ENCODE measurements at places on chromosomes 3 and 15. TPM values are rescaled to one million over a fixed set of nuclear protein-coding genes. Genes with fewer than 3 reads are reported as not detected.

The BFSP2 gene
- total RNA-seq, result not detected

The MED12L gene
- 0.23 TPM for total RNA-seq

- no peak overlapping the region for H3K4me3 ChIP-seq
- peaks cover 5% of the 10 kb centered on the region for H3K27me3 ChIP-seq
- peaks cover 12% of the 10 kb centered on the region for H3K4me1 ChIP-seq
- DNase-seq, result no peak
Measured at GRCh38 chr15:56367156-56367555, 1.9 kb downstream of the TEX9 start.

The GP5 gene
- not detected for total RNA-seq

DNA sequence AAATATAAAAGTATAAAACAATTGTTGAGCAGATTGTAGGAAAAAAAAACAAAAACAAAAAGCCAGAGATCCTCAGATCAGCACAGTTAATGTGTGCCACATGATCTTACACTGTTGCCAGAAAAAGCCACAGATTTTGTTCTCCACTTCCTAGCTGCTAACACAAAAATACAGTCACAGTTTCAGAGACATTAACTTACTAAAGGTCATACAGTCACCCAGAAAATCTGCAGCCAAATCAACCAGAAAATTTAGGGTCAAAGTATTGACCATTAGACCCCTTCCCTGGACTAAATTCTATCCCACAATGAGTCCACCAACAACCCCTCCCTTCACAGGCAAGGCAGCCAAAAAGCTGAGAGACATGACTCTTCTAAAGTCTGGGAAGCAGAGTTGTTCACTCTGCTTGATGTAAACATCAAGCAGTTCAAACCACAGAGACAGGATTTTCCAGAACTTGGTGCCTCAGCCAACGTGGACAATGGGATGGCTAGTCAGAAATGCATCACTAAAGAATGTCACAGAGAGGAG, 59.1 kb downstream of the SST start:
- no peak overlapping the region for H3K4me3 ChIP-seq
- no peak overlapping the region for H3K27ac ChIP-seq
- no peaks in the 10 kb centered on the region for H3K4me1 ChIP-seq
- no peaks in the 10 kb centered on the region for H3K36me3 ChIP-seq

GRCh38 chr3:142007710-142008399, 131.4 kb downstream of the ATP1B3 start:
- H3K4me3 ChIP-seq, result no peak overlapping the region
- no peak overlapping the region for H3K27ac ChIP-seq
- no peak for DNase-seq

- no peaks in the 10 kb centered on the region for H3K27me3 ChIP-seq
- no peak overlapping the region for H3K4me3 ChIP-seq
- H3K4me1 ChIP-seq, result no peaks in the 10 kb centered on the region
- no peak overlapping the region for H3K27ac ChIP-seq
- no peak for DNase-seq
Measured at GRCh38 chr15:73538123-73538522, 95.1 kb downstream of the NPTN start.

- DNase-seq, result no peak
- no peak overlapping the region for H3K4me3 ChIP-seq
- no peaks in the 10 kb centered on the region for H3K27me3 ChIP-seq
- peaks cover 18% of the 10 kb centered on the region for H3K36me3 ChIP-seq
- H3K4me1 ChIP-seq, result no peaks in the 10 kb centered on the region
- no peak overlapping the region for H3K27ac ChIP-seq
Measured at GRCh38 chr3:179580992-179581391, 18.3 kb downstream of the ACTL6A start.

The ZWILCH gene
- total RNA-seq, result 29.8 TPM

The LDHAL6B gene
- not detected for total RNA-seq

The SLC9A9 gene
- total RNA-seq, result 1.3 TPM

- no peaks in the 10 kb centered on the region for H3K27me3 ChIP-seq
- no peaks in the 10 kb centered on the region for H3K36me3 ChIP-seq
- H3K4me1 ChIP-seq, result no peaks in the 10 kb centered on the region
- DNase-seq, result no peak
- H3K27ac ChIP-seq, result no peak overlapping the region
Measured at GRCh38 chr15:85568261-85568808, 187.9 kb downstream of the AKAP13 start.

- peaks cover 5% of the 10 kb centered on the region for H3K27me3 ChIP-seq
- no peak overlapping the region for H3K27ac ChIP-seq
- H3K36me3 ChIP-seq, result no peaks in the 10 kb centered on the region
- no peak for DNase-seq
- H3K4me1 ChIP-seq, result no peaks in the 10 kb centered on the region
- no peak overlapping the region for H3K4me3 ChIP-seq
Measured at GRCh38 chr3:169822540-169822939, 9.8 kb upstream of the LRRC34 start.

The SLCO2A1 gene
- 1.4 TPM for total RNA-seq

DNA sequence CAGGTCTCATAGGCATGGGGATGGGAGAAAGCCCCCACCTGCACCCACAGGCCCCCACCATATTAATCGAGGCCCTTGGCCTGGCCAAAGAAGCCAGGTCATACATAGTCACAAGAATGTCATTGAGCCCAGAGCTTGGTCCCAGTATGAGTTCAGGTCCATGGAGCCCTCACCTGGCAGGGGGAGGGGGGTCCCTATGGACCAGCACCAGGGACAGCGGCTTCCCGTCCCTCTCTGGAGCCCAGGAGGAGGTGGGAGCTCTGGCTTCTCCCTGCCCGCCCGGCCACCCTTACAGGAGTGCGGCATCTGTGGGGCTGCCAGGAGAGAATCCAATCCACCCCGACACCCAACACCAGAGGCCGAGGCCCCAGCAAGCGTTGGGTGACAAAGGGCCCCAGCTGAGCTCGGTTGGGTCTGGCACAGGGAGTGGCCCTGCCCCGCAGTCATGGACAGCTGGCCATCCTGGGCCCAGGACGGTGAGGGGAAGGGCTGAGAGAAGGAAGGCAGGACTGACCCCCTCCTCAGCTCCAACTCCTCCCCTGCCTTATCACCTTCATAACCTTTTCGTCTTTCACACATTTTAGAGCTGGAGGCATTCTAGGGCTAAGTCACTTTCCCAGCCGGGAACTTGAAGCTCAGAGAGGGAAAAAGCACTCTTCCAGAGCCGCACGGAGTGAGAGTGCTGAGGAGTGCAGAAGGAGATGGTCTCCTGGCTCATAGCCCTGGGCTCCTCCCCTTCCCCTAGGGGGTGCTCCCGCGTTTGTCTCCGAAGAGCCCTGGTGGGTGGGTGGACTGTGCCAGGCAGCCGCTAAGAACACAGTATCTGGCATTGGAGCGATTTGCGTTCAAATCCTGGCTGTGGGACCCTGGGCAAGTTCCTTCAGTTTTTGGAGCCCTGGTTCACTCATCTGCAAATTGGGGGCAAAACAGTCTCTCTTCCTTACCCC, 54.6 kb downstream of the ATP2B2 start:
- H3K27me3 ChIP-seq, result no peaks in the 10 kb centered on the region
- DNase-seq, result no peak
- no peaks in the 10 kb centered on the region for H3K4me1 ChIP-seq
- H3K36me3 ChIP-seq, result no peaks in the 10 kb centered on the region
- no peak overlapping the region for H3K4me3 ChIP-seq

The ARRDC4 gene
- 0.97 TPM for total RNA-seq

GRCh38 chr3:140053794-140054193, 118.8 kb downstream of the CLSTN2 start:
- no peaks in the 10 kb centered on the region for H3K36me3 ChIP-seq
- no peak for DNase-seq
- no peak overlapping the region for H3K27ac ChIP-seq
- no peaks in the 10 kb centered on the region for H3K4me1 ChIP-seq
- H3K4me3 ChIP-seq, result no peak overlapping the region

- peaks cover 46% of the 10 kb centered on the region for H3K4me1 ChIP-seq
- no peaks in the 10 kb centered on the region for H3K36me3 ChIP-seq
- DNase-seq, result no peak
- H3K27ac ChIP-seq, result peak overlapping the region; percentile 98
- H3K4me3 ChIP-seq, result no peak overlapping the region
Measured at GRCh38 chr3:177361081-177361938, 164.0 kb upstream of the TBL1XR1 start.

GRCh38 chr3:135348690-135349089, 553.6 kb downstream of the EPHB1 start:
- no peaks in the 10 kb centered on the region for H3K4me1 ChIP-seq
- H3K4me3 ChIP-seq, result no peak overlapping the region
- no peak overlapping the region for H3K27ac ChIP-seq

The ACKR2 gene
- total RNA-seq, result not detected

DNA sequence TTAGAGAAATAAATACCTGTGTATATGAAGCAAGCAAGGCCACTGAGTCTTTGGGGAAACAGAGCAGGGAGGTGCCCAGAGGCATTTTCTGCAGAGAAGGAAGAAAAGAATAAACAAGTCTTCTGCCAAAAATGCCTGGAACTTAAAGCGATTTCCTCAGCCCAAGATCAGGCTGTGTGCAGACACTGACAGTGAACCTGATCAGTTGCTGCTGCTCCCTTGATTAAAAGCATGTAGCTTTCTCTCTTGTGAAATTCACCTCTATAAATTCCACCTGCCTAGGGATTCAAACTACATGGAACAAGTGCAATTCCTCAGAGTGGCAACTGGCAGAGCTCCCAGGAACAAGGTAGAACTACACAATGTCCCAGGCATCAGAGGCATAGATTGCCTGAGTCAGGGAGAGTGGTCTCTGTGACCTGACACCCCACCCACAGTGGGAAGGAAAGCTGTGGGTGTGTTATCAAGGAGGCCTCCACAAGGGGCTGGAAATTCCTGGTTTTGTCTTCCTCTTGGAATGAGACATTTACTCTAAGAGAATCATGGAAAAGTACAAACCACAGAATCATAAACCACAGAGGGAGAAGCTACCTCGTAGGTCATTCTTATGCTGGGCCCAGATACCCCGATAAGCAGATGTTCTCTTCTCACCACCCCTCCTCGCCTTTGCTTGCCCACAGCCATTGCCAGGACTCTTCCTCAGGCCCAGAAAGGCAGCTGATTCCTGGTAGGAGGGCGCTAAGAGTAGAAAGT, 1.8 kb upstream of the ZBTB38 start:
- no peaks in the 10 kb centered on the region for H3K36me3 ChIP-seq
- peak; percentile 80 for DNase-seq
- peak overlapping the region; percentile 96 for H3K27ac ChIP-seq
- no peaks in the 10 kb centered on the region for H3K27me3 ChIP-seq
- H3K4me1 ChIP-seq, result peaks cover 53% of the 10 kb centered on the region

The SH2D7 gene
- not detected for total RNA-seq

GRCh38 chr3:183701744-183702143, 4.1 kb downstream of the YEATS2 start:
- H3K4me1 ChIP-seq, result peaks cover 15% of the 10 kb centered on the region
- no peaks in the 10 kb centered on the region for H3K27me3 ChIP-seq
- no peak for DNase-seq
- H3K36me3 ChIP-seq, result peaks cover 4% of the 10 kb centered on the region
- no peak overlapping the region for H3K4me3 ChIP-seq

DNA sequence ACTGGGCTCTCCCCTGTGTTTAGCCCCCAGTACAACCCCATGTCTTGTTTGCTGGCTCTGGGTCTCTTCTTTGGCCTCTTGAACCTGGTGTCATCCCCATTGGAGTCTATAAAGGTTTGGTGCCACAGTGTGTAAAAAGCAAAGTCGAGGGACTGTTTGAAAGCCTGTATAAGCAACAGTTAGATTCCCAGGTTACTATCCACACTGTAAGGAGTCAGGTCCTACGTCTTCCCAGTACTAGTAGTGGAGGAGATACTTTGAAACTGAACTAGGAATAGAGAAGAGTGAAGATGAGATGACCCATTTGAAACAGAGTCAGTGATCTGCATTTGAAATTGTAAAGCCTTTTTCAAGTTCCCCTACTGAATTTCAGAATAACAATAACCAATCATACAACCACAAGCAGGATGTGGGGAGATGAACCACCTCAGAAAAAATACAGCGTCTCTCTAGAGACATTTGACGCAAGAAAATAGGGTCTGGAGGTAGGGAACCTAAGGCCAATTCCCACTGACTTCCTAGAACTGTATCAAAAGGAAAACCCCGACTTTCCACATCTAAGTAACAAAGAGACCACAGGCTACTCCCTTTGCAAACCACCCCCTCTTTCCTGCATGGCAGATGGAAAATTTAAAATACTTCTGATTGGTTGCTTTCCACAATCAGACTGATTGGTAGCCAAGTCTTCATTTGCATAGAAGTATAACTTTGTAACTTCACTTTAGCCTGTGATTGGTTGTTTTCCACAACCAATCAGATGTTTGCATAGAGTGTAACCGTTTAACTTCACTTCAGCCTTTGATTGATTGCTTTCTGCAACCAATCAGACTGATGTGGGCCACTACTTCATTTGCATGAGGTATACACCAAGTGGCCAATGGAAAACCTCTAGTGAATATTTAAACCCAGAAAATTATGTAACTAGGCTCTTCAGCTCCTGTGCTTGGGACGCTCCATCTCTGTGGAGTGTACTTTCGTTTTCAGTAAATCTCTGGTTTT, 49.9 kb upstream of the NEDD4 start:
- no peak overlapping the region for H3K4me3 ChIP-seq
- H3K27ac ChIP-seq, result no peak overlapping the region
- H3K36me3 ChIP-seq, result no peaks in the 10 kb centered on the region
- H3K27me3 ChIP-seq, result no peaks in the 10 kb centered on the region
- peaks cover 31% of the 10 kb centered on the region for H3K4me1 ChIP-seq

GRCh38 chr15:90205886-90206285, 4.8 kb downstream of the SEMA4B start:
- H3K27ac ChIP-seq, result no peak overlapping the region
- H3K27me3 ChIP-seq, result no peaks in the 10 kb centered on the region
- peaks cover 9% of the 10 kb centered on the region for H3K4me1 ChIP-seq
- no peak overlapping the region for H3K4me3 ChIP-seq
- no peaks in the 10 kb centered on the region for H3K36me3 ChIP-seq
- no peak for DNase-seq

- H3K27me3 ChIP-seq, result peaks cover 2% of the 10 kb centered on the region
- no peak overlapping the region for H3K27ac ChIP-seq
- no peaks in the 10 kb centered on the region for H3K36me3 ChIP-seq
- H3K4me1 ChIP-seq, result peaks cover 5% of the 10 kb centered on the region
- DNase-seq, result no peak
Measured at GRCh38 chr15:63974021-63974420, 72.3 kb downstream of the DAPK2 start.

- H3K27me3 ChIP-seq, result peaks cover 73% of the 10 kb centered on the region
- H3K4me1 ChIP-seq, result peaks cover 17% of the 10 kb centered on the region
- no peak within 1 kb of the TSS for H3K27ac ChIP-seq
Measured at GRCh38 chr3:123027292-123028232, at the start of gene SEMA5B. Gene SEMA5B, minus strand, starts transcription at chr3:123027763. Its CDS starts 66,500 bp downstream, at chr3:122961263.

The TKT gene
- 510 TPM for total RNA-seq

DNA sequence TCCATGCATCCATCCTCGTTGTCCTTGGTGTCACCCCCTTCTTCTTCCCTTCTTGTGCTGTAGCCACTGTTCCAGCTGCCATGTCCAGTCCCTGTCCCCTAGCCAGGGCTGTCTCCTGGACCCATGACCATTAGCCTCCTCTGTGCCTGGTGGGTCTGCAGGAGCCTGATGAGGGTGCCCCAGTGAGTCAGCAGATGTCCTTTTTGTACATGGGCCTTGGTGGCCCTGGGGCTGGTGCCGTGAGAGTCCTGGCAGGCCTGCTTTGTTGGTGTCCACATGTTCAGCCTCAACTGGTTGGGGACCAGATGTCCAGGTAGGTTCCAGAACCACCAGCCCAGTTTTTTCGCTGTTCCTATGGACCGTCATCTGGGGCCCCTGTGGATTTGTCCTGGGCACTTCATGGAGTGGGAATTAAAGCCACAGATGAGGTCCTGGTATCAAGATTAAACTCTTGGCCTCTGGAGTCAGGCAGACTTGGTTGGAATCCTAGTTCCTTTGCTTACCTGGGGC, 66.1 kb downstream of the FBLN2 start:
- no peaks in the 10 kb centered on the region for H3K4me1 ChIP-seq
- H3K4me3 ChIP-seq, result no peak overlapping the region
- H3K36me3 ChIP-seq, result no peaks in the 10 kb centered on the region
- DNase-seq, result no peak

The CPNE9 gene
- not detected for total RNA-seq
